ENCODE measurements at places on chromosomes 16 and 17. TPM values are rescaled to one million over a fixed set of nuclear protein-coding genes. Genes with fewer than 3 reads are reported as not detected.

DNA sequence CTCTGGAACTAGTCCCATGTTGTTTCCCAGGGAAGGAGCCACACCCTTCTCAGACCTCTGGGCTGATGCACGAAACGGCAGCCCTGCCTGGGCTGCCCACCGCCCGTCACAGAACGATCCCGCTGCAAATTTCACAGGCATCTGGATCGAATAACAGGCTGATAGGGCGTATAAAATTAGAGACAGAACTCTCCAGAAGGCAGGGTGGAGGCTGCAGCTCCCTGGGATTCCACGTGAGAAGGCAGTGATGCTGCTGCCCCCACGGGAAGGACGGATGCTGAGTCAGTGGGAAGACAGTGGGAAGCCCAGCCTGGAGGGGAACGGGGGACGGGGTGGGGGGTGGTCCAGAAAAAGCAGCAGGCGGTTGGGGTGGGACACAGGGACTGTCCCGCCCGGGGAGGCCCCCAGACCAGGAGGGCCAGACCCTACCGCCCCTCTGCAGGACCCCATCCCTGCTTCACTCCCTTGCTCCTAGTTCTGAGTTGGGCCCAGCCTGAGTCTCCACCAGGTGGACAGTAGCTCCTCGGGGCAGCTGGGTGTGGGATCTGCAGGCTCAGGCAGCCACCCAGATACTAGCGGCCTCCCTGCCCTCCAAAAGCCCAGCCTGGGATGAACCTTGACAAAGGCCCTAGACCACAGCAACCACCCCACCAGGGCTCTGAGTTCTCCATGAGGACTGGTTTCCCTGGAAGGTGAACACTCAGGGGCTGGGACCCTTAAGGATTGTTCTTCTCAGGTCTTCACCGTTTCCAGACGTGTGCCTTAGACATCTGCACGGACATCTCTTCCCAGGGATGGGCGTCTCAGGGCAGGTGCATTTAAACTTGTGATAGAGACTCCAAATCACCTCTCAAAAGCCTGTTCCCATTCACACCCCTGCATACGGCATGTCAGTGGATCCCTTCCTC lies 117.8 kb downstream of the METRNL start:
- no peak for DNase-seq

DNA sequence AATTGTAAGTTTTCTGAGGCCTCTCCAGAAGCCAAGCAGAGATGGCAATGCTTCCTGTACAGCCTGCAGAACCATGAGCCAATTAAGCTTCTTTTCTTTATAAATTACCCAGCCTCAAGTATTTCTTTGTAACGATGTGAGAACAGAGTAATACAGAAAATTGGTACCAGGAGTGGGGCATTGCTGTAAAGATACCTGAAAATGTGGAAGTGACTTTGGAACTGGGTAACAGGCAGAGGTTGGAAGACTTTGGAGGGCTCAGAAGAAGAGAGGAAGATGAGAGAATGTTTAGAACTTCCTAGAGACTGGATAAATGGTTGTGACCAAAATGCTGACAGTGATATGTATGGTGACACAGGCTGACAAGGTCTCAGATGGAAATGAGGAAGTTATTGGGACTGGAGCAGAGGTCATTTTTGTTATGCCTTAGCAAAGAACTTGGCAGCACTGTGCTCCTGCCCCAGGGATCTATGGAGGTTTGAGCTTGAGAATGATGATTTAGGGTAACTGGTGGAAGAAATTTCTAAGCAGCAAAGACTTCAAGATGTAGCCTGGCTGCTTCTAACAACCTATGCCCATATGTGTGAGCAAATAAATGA lies 23.1 kb downstream of the PRDM7 start:
- no peak for DNase-seq

- DNase-seq, result no peak
These were observed 27.7 kb upstream of the BCO1 start for GRCh38 chr16:81210807-81211206.

DNA sequence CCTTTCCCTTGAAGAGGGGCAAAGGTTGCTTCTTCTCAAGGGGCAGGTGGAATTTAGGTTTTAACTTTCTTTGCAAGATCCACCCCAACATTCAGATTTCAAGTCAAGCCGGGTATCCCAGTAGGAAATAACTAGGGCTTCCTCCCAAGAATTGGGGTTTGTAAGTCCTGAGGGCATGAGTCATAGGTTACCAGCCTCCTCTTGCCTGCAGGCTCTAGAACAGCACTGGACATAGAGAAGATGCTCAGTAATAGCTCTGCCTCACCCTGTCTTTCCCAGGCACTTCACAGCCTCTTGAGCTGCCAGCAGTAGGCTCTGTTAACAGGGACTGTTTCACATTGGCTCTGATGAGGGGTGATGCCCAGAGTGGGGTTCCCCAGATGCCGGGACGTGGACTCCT lies 35.8 kb upstream of the ZFP90 start:
- DNase-seq, result no peak

DNA sequence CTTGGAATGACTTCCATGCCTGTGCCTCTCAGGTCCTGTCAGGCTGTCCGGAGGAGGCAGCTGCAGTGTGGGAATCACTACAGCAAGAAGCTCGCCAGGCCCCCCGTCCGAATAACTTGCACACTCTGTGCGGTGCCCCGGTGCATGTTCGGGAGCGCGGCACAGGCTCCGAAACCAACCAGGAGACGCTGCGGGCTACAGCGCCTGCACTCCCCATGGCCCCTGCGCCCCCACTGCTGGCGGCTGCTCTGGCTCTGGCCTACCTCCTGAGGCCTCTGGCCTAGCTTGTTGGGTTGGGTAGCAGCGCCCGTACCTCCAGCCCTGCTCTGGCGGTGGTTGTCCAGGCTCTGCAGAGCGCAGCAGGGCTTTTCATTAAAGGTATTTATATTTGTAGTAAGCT lies 1.3 kb downstream of the NRN1L start:
- DNase-seq, result no peak

GRCh38 chr17:68057531-68057952 lies 22.0 kb downstream of the KPNA2 start:
- DNase-seq, result no peak

GRCh38 chr16:27264151-27264550 lies 4.4 kb downstream of the NSMCE1 start:
- no peak for DNase-seq

DNA sequence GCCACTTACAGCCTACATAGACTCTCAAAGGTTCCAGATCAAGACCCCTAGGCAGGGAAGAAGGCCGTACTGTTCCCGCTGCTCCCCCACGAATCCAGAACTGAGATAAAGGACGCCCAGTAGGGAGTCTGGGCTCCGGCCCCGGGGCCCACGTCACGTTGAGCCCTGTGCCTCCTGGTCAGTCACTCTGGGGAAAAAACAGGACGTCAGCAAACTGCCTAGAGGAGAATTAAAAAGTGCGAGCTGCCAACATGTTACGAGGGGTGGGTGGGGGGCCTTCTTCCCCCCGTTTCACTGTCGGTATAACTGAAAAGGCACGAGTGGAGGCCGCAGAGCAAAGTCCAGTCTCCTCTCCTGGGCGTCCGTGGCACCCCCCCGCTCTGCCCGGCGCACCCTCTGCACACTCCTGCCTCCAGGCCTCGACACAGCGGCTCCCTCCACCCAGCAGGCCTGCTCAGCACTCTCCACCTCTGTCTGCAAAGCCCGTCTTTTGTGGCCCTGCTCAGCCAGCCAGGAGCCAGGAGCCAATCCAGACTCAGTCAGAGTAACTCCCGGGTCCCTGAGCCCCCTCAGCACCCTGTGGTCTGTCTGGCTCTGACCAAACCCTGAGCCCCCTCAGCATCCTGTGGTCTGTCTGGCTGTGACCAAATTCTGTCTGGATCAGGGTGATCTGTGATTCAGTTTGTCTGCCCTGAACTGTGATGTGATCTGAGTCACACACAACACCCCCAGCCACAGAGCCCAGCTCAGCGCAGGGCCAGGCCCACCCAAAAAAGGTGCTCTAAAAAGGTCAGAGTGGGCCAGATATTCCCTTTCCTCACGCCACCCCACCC lies 6.2 kb downstream of the ITGAE start:
- DNase-seq, result no peak

DNA sequence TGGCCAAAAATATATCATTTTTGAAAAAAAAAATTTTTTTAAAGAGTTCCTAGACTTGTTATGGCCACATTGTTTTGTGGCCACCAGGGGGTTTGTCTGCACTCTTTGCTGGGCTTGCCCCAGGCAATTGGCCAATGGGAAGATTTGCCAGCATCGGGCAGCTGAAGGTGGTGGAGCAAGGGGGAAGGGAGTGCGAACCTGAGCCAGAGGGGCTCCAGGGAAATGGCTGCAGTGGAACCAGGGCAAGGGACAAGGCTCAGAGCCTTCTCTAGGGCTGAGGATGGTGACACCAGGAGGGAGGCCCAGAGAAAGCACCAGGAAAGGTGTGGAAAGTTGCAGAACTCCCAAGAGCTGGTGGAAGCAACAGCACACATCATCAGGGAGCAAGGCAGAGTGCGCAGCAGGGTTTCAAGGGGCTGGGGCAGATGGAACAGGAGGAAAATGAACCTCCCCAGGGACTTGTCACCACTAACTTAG lies 15.5 kb upstream of the CMIP start:
- DNase-seq, result no peak

DNA sequence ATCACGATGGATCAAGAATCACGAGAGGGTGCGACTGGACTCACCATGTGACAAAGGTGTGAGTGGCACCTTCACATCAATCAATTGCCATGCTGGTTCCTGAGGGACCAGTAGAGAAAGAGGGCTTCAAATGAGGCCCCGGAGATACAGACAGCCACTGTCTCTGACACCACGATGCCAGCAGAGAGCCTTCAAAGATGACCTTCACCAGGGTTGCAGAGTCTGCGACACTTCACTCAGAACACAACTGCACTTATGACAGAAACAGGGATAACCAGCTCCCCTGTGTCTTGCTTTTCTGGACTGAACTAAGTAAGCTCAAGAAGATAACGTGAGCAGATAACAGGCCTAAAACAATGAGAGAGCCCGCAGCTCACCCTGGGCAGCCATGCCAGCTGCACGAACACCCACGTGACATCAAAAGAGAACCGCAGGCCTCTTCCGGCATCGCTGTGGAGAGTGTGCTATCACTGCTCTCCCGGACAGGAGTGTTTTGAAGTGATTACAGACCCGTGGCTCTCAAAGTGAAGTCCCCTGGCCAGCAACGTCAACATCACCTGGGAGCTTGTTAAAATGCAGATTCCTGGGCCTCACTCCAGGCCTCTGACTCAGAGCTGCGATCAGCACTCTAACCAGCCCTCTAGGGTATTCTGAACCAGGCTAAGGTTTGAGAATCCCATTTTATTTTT lies 36.4 kb downstream of the KLHDC4 start:
- DNase-seq, result no peak

DNA sequence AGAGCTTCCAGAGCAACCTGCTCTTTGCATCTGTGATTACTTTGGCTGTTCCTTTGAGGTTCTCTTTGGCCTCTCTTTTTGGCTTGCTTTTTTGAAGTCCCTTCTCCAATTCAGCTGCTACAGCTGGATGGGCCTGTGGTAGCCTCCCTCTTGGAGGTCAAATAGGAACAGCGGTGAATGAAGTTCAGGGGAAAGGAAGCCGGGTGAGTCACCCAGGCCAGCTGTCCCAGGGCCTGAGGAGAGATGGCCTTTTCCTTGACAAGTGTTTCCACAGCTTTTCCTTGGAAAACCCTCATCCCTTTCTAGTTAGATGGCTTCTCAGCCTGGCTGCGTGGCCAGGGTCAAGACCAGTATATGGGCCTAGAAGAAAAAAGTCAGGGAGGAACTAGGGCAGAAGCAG lies 103.1 kb downstream of the STX8 start:
- no peak for DNase-seq

- no peak for DNase-seq
These were observed 442.6 kb upstream of the HSBP1 start for GRCh38 chr16:83365166-83365565.

GRCh38 chr17:27459433-27459832 lies 3.2 kb downstream of the KSR1 start:
- no peak for DNase-seq

GRCh38 chr17:45740553-45741330 lies 43.4 kb upstream of the CRHR1 start:
- DNase-seq, result no peak

GRCh38 chr16:84595052-84595481 lies 22.8 kb downstream of the COTL1 start:
- no peak for DNase-seq

DNA sequence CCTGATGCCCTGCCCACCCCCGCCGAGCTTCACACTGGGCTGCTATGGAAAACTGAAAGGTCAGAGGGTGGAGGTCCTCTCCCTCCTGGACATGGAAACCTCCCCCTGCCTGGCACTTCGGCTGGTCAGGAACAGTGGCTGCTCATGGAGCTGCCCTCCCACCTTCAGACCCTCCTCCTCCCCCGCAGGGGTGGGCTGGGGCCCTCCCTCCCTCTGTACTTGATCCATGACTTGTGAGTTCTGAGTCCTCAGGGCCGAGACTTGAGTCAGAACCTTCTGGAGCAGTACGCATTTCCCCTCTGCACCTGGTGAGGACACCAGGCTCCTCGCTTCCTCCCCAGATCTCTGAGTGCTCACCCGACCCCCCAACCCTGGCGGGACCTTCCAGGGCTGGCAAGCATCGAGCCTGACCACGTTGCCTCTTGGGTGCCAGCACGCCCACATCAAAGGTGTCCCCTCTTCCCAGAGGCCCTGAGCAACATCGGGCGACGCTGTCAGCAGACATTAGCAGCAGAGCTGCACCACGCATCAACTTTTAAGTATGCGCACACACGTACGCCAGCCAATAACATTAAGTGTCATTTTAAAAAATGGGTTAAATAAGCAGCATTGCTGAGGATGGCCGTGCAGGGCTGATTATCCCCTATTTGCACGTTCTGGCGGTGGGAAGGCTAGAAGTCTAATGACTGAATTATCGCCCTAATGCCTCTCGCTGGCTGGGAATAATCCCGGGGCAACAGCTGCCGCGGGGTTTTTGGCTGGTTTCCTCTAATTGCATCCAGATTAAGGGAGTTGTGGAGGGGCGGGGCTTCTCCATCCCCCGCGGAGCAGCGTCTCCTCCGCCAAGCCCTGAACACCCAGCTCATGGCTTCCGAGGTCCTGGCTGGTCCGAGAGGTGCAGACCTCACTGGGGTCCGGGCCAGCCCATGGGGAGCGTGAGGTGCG lies 98.0 kb downstream of the TBC1D16 start:
- no peak for DNase-seq

- DNase-seq, result no peak
These were observed 37.2 kb upstream of the HOXB9 start for GRCh38 chr17:48663134-48663924.

GRCh38 chr17:4479982-4480751 lies 18.5 kb upstream of the SPNS2 start:
- no peak for DNase-seq

- DNase-seq, result no peak
These were observed 123.6 kb downstream of the MRTFB start for GRCh38 chr16:14194721-14195120.

GRCh38 chr17:685006-685405 lies 29.6 kb downstream of the VPS53 start:
- DNase-seq, result no peak

UNC13D gene
- 0.11 TPM for polyA plus RNA-seq

CDH8 gene
- polyA plus RNA-seq, result not detected

CCL8 gene
- not detected for polyA plus RNA-seq

LLGL2 gene
- polyA plus RNA-seq, result 0.24 TPM

PLLP gene
- polyA plus RNA-seq, result 0.10 TPM

NEK8 gene
- polyA plus RNA-seq, result 2.5 TPM

HAGH gene
- polyA plus RNA-seq, result 16.2 TPM

CSH1 gene
- not detected for polyA plus RNA-seq

SRR gene
- 22.7 TPM for polyA plus RNA-seq

CASKIN2 gene
- 1.9 TPM for polyA plus RNA-seq

DHRS7C gene
- not detected for polyA plus RNA-seq

CEP112 gene
- polyA plus RNA-seq, result 5.7 TPM

SLC4A1 gene
- polyA plus RNA-seq, result not detected

ACSM2B gene
- polyA plus RNA-seq, result not detected

CNTD1 gene
- 0.09 TPM for polyA plus RNA-seq
